Stimulated activated CD4-positive, alpha-beta T cell treated with anti-CD3 and anti-CD28 coated beads, Interleukin-15, amount 100 ng/mL, for 48 hours (primary cell): ENCODE measurements at places on chromosomes 1 and 21.
A peak's percentile ranks its signal among the peaks of the same experiment; 100 is the strongest.

DNA sequence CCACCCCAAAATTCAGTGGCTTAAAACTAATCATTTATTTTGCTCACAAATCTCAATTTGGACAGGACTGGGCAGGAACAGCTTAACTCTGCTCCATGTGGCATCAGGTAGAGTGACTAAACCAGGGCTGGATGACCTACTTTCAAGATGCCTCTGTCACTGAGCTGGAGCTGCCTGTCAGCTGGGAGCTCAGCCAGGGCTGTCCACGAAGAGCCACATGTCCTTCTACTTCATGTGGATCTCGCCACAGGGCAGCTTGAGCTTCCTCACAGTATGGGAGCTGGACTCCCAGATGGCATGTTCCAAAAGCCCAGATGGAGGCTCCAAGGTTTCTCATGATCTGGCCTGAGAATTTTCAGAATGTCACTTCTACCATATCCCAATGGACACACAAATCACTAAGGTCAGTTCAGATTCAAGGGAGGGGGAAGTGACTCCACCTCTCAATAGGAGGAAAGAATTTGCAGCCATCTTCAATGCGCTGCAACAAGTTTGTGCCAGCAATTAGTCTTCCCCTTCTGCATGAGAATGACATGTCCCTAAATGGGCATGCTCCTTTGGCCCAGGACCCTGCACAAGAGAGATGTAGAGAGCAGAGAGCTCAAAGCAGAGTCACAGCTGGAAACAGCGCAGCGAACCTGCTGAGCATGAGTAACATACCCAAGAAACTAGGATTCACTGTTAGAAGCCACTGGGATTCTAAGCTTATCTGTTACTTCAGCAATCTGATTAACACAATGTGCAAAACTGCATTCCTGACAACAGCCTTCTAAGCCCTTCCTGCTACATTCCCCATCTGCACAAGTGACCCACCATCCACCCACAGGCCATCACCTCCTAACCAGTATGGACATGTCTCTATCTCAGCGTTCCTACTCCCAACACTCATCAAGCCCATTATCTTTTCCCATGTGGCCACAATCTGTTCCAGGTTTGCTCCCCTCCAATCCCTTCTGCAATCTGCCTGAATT is 17.0 kb downstream of the HLCS start:
- no peak for DNase-seq

GRCh38 chr1:1971688-1972087 is 31.9 kb downstream of the CFAP74 start:
- no peak for DNase-seq

DNA sequence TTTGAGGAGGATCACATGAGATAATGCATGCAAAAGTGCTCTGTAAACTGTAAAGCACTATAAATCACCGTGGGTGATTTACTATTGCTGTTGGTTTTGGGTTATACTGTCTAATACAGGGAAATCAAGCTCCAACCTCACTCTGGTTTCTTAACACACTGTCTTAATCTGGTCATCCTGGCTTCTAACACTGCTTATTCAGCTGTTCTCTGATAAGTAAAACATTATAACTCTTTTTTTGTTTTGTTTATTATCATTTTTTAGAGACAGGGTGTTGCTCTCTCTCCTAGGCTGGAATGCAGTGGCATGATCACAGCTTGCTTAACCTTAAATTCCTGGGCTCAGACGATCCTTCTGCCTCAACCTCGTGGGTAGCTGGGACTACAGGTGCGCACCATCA is 21.9 kb upstream of the LSM10 start:
- DNase-seq = no peak

- DNase-seq = peak; percentile 93
Measured at GRCh38 chr1:201828820-201829774, at the start of gene IPO9. TSS of gene IPO9 (plus strand) at chr1:201829157. CDS start at chr1:201829210, 53 bp downstream.

DNA sequence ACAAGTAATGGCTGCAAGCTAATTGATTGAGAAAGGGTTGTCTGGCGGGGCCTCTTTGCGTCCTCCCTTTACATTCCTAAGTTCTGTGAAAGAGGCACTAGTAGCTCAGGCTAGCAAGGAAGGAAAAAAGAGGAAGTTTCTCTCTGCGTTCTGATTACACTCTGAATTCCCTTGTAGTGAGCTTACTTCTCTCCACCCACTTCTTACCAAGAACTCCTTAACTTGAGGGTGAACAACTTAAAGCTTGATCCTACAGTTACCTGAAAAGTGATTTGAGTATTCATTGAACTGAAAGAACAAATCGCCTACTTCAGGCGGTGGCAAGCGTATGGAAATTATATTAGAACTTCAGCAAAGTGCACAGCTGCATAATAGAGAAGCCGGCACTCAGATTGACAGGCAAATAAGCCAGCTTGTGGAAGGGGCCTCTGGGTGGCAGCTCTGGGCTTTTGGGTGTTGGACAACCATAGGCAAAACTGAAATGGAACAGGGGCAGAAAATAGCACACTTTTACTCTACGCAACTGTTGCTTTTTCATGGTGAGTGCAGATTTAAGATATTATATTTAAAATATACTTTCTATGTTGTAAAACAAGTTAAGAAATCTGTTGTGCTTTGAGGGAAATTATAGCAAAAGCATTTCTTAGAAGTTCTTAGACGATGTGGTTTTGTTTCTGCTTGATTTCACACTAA is 464.5 kb downstream of the USP25 start:
- DNase-seq = no peak

DNA sequence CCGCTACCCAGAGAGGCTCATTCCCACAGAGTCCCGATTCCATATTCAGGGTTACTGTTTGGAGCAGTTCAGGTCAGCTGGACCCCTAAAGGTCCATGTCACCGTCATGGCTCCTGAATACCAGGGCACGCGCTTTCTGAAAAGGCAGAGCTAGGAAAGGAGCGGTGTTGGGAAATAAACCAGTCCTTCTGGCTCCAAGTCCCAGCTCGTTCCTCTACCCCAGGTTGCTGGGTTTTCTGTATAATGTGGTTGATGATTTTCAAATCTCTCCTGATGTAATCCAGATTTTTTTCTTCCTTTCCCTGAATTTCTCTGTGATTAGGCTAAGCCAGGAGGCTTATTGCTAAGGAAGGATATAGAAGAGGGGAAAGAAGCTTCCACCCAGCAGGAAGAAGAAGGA is 14.0 kb upstream of the PKP1 start:
- DNase-seq = no peak

DNA sequence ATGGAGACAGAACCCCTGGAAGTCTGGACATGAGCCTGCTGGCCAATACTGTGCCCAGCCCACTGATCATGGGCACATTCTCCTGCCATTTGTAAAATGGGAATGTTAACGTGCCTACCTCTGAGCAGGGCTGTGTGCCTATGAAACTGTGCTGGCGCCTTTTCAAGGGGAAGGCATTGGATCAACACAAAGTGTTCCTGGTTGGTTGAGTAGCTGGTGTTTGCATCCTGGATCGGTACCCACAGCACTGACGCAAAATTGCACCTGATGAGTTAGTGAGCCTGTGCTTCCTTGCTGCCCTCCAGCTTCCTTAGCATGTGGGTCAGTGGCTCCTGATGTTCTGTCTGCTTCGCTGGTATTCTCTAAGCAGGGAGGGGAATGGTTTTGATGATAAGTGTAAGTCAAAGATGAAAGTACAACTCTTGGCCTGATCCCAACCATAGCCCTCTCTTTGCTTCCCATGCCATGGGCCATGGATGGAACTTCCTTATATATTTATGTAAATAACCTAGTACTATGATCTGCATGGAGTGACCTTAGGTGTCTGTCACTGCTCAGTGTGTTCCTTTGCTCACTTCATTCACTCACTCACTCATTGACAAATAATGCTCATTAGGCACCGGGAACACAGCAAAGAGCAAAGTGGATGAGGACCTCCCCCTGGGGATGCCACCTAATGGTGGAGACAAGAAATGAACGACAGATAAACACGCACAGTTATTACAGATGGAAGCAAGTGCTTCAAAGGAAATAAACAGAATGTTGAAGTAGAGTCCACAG is 22.7 kb downstream of the MAB21L3 start:
- DNase-seq = no peak

DNA sequence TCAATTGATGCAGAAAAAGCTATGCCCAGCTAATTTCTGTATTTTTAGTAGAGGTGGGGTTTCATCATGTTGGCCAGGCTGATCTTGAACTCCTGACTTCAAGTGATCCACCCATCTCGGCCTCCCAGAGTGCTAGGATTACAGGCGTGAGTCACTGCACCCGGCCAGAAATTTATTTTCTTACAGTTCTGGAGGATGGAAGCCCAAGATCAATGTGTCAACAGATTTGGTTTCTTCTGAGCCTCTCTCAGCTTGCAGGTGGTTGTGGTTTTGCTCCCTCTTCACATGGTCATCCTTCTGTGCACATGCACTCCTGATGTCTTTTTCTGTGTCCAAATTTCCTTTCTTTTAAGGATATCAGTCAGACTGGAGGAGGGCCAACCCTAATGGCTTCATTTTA is 35.6 kb downstream of the SHCBP1L start:
- no peak for DNase-seq

DNA sequence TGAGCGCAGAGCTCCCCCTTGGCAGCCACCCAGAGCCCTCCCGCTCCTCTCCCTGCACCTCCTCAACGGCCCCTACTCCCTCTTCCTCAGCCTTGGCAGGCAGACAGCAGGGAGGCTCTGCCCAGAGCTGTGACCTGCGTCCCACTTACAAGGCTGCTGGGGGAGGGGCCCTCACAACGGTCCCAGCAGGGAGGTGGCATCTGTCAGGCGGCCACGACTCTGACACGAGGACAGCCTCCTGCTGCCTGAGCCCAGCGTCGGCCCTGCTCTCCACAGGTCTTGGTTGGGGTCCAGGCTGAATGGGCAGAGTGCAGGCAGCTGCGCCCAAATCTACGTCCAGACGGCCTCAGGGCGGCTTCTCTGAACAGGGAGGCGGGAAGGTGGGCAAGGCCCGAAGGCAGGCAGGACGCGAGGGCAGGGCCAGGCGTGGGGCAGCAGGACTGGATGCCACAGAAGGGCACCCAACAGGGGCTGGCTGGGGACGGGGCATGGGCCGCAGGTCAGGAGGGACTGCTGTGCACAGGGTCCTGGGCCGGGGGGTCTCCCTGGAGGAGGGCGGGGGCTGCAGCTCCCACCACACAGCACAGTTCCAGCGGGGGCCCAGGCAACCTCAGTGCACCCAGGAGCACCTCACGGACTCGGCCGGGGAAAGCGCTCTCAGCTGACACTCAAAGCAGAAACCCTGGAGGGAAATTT is 7.5 kb downstream of the SLC19A1 start:
- DNase-seq = no peak

DNA sequence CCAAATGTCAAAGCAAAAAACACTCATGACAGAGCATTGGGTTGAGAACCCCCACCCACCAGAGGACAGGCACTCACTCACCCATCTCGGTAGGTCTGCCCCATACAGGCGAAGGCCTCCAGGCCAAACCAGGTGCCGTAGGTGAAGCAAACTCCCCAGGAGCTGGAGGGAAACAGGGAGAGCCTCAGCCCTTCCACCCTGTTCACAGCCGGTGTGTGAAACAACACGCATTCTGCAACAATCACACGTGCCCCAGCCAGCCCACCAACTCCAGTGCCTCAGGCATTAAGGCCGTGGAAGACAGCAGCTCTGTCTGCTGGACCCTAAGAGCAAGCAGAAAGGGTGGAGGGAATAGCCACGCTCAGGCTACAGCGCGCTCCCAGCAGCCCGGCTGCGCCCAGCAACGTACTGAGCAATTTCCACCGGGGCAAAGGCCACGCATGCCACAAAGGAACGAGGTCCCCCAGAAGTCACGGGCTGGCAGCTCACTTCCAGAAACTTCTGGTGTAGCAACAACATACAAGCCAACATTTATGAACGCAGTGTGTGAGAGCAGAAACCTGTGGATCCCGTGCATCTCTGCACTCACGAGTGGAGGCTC is 11.4 kb upstream of the SPATC1L start:
- DNase-seq = no peak

GRCh38 chr1:5980314-5981008 is 11.8 kb downstream of the NPHP4 start:
- no peak for DNase-seq

DNA sequence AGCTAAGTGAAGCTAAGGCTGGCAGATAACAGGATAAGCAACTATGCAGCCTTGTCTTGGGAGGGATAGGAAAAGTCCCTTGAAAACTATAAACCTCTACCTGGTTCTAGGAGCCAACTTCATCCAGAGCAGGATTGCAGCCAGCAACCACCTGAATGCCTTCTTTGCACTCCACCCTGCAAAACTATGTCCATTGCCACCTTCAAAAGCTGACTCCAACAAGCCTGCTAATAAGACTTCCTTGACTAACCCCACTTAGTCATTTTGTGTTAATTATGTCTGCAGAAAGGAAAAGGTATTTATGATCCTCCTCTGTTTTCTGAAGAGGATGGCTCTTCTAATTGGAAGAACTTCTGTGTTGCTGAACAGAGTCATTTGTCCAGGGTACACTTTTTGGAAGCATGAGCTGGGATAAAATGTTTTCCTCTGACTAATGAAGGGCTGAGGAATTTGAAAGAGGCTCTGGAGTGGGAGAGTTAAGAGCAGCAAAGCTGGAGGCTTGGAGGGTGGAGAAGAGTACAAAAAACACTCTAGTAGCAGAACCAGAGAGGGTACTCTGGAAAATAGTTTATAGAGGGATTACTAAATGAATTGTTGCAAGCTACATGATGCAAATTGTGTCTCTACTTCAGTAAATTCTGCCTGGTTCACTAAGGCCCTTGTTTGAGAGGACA is 9.6 kb upstream of the RIMKLA start:
- DNase-seq = no peak

GRCh38 chr1:109827466-109827865 is 63.7 kb upstream of the EPS8L3 start:
- DNase-seq = no peak

DNA sequence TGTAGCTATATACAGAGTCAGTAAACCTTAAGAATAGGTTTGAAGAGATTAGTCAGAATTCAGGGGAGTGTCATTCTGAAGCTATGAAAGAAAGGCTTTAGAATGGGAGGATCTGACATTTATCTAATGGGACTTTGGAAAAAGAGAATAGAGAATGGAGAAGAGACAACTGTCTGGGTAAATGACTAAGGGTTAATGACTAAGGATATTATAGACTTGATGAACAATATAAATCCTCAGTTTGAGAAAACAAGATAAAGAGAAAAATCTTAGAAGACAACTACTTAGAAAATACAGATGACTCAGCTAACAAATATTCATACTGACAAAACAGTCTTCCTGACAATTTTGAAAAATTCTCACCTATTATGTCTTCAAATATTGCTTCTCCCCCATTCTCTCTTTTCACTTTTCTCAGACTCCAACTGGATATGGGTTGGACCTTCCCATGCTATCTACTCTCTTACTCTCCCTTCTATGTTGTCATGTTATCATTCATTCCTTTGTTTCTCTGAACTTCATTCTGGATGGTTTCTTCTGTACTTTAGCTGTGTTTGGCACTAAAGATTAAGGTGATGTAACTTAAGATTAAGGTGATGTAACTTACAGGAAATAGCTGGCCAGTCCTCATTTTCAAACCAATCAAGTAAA is 20.4 kb downstream of the SLC16A1 start:
- DNase-seq = no peak
